ENCODE measurements at places on chromosomes 5 and 9. TPM values are rescaled to one million over a fixed set of nuclear protein-coding genes. Genes with fewer than 3 reads are reported as not detected.

- no peak for DNase-seq
Observed at GRCh38 chr9:123697686-123698085, 232.2 kb downstream of the DENND1A start.

- no peak for DNase-seq
Observed at GRCh38 chr5:74392711-74393351, 247.7 kb downstream of the ENC1 start.

Gene IFNA2
- not detected for total RNA-seq

Gene PPP3R2
- total RNA-seq: not detected
